ENCODE measurements at places on chromosomes 3 and 15.

- DNase-seq = no peak
These were observed 3.9 kb downstream of the MKRN3 start for GRCh38 chr15:23569151-23569925.

GRCh38 chr15:42020713-42021273 lies at the start of gene PLA2G4E:
Gene PLA2G4E, minus strand, starts transcription at chr15:42021042. Its CDS starts 12 bp downstream, at chr15:42021030.
- DNase-seq = no peak

DNA sequence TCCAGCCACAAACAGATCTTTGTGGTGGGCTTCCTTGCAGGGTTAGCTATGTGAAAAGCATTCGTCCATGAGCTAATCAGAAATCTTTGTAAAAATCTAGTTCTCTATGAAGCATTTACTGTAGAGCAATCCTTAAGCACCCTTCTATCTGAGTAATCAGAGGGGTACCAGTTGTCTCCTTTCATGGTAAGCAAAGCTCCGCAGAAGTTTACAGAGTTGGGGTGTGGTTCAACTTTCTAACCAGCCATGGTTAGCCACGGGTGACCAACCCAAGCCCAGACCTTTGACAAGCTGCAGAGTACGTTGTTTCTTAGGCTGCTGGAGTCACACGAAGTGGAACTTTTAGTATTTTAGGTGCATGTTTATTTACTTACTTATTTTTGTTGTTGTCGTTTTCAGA lies 77.4 kb downstream of the FLNB start:
- no peak for DNase-seq

DNA sequence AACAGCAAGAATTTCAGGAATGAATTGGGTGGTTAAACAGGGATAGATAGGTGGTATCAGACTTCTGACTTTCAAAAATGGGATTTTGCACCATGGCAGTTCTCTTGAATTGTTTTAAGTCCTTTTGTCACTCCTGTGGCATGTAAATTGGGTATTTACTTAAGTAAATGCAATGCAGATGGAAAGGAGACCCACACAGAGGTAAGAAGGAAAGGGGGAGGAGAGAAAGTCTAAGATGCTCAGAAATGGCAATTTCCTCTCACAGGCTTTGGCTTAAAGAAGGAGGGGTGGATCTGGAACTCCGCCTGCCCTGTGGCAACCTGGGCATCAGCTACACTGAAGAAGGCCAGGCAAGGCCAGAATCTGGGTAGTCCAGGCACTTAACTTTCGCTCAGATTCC lies 197.1 kb upstream of the UBE2E1 start:
- no peak for DNase-seq

GRCh38 chr15:78167227-78167888 lies 18.2 kb downstream of the IDH3A start:
- no peak for DNase-seq

- no peak for DNase-seq
These were observed 60.4 kb upstream of the CHD2 start for GRCh38 chr15:92839696-92840095.

GRCh38 chr3:81465510-81466200 lies 295.8 kb downstream of the GBE1 start:
- no peak for DNase-seq

DNA sequence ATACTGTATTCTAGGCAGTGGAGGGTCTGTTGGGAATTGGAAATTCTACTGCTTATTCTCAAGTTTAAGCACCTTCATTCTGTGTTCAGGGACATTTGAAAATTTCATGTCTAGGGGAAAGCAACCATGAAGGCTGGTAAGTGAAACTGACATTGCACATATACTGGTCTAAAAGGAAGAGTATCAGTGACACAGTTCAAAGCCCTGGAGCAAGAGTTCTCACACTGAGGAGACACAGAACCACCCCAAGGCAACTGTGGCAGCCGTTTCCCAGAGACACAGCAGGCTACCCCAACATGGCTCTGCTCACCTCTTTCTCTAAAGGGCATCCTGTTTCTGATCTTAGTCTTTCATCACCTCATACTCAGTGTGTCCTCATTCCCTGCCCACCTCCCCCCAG lies 67.5 kb downstream of the KCNMB2 start:
- no peak for DNase-seq

GRCh38 chr15:72231833-72232478 lies 966 bp upstream of the PKM start:
- peak; percentile 66 for DNase-seq

GRCh38 chr15:80990955-80991354 lies 1.3 kb upstream of the MESD start:
- no peak for DNase-seq

DNA sequence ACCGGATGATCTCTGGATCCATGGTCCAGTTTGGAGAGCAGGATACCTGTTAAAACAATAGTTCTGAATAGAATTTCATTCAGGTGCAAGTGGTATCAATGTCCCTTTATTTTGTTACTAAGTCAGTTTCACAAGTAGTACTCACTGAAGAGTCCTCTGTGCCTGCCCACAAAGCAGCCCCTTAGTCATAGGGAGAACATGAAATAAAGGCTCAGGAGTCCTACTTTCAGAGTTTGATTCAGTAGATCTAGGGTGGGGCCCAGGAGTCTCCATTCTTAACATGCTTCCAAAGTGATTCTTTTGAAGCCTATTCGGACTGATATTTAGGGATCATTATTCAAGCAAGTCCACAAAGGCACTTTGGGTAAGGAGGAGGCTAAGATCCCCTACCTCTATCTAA lies 79.8 kb upstream of the ACKR4 start:
- no peak for DNase-seq

DNA sequence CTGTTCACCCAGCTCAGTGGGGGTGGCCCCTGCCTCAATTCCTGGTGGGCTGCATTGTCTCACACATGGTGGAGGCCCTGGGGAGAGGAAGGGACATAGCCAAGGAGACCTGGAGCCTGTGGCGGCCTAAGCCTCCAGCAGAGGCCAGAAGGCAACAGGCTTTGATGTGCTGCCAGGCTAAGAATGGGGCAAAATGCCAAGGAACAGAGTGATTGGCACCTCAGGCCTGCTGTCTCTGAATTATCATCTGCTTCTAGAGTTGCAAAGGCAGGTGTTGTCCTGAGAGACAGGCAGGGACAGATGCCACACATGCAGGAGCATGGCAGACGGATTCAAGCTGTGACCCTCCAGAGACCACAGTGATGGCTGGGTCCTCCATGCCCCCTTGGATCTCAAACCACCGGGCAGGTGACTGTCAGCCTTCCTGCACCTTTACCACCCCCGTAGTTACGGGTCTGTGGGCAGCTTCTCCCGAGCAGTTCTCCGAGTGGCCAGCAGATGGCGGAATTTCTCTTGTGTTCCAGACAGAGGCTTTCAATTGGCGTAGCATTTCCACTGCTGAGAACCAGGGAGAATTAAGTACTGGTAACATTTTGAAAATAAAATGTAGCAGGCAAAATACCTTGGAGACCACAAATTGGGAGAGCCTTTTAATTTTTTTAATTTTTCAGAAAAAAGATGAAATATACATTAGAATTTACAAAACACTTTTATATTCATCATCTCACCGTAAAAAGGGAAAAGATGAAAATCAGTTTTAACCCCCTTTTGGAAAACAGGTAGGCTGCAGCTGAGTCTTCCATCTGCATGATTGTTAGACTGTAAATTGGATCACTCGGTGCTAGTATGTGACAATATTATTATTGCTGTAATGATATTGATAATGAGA lies 525.5 kb upstream of the CFAP20DC start:
- peak; percentile 77 for DNase-seq

- no peak for DNase-seq
These were observed 7.2 kb downstream of the PCOLCE2 start for GRCh38 chr3:142881445-142882224.

- DNase-seq = no peak
These were observed 96.1 kb downstream of the GSK3B start for GRCh38 chr3:119998166-119998565.

DNA sequence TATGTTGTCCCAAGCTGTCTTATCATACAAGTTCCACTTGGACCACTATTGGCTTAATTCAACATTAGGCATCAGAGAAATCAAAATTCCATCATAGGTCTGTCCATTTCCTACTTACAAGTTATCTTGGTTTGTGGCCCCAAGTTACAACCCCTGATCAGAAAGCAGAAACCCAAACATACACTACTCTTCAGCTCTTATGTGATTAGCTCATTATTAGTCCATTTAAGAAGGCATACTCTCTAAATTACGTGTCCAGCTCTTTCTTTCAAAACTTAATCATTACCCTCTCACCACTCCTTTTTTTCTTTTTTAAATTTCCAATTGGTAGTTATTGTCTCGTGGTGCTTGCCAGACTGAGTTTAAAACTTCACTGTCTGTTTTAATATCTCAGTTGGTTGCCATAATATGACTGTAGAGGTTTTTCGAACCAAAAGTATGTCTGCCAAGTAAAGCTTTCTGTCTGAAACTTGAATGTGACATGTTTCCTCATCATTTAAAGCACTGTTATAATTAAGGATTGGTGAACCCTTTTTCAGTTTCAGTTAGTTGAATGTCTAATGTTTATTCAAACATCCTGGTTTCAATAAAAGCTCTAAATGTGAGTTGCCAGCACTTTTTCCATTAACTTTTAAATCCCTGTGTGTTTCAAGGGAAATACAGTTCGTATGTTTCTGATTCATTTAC lies 150.3 kb downstream of the SAMMSON start:
- DNase-seq = no peak

DNA sequence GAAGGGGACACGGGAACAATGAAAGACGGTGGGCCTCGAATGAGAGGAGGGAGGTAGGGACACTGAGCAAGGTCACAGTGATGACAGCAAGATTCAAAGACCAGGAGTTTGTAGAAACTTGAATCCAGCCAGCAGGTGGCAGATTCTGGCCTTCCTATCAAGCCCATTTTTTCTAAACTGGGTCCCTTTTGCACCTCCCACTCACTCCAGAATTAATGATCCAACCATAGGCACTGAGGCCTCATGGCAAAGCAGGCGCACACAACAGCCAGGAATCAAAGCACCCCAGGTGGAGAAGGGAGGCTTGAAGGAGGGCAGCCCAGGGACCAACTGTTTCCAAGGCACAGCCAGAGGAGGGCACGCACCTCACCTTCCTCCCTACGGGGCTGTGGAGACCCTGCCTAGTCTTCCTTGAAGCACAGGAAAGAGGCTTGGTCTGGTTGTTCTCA lies 90.2 kb downstream of the ANP32A start:
- DNase-seq = peak; percentile 51

Data from inflammatory macrophage (primary cell).